ENCODE measurements at places on chromosomes 5 and 9.

DNA sequence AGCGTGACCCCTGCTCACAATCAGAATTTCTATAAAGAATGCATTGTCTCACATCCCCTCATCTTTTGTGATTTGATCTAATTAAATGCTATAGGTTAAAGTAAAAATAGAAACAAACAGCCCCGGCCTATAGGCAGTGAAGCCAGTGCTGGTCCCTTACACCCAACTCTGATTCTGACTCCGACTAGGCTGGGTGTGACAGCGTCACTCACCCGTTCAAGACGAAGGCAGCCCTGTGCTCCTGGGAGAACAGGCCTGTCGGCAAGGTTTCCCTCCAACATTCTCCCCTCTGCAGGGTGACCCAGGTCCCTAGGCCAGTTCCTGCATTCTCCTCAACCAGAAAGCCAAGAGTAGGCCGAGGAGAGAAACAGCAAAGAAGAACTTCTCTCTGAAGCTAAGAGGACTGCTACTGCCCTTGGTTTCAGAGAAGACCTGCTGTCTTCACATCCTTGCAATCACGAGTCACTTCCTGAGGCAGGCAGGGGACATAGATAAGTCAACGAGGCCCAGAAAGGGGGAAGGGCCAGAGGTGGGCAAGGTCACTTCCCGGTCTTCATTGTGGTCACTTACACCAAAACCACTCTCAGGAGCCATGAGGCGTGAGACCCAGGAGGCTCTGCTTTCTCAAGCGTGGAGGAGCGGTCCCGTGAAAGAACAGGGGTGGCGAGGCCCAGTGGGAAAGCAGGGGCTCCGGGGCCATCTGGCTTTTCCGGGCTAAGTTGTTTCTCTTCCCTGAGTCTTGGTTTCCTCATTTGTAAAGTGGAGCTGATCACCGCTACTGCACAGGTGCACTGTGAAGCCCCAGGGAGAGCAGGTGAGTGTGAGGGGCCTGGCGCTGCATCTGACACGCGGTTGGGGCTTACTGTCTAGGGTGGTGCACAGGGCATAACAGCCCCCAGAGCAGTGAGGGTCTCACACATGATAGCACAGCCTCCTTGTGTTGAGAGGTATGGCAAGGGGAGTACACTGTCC lies 200.8 kb downstream of the CRB2 start:
- DNase-seq = no peak

DNA sequence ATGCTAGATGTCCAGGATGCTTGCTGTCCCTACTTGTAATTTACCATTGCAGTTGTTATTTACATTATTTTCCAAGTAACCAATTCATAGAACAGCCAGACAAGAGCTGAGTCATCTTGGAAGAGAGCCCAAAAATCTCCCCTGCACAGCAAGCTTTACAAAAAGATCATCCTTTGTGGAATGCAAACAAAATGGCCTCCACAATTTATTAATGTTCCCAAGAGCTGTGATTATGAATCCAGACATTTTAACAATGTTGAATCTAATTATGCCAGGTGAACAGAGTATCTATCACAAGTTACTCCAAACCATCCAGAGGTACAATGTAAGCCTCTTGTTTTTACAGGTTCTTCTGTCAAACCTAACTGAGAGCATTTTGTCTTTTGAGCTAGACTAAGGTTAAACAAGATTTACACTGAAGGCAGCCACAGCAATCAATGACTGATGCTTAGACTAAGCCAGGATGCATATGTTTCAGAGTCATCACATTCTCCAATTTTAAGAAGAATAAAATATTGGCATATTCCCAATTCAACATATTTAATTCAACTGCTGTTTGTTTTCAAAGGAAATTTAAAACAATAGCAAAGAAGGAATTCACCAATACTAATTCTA lies 95.3 kb upstream of the SLC12A2 start:
- DNase-seq = no peak

- DNase-seq = no peak
Measured at GRCh38 chr5:54804086-54804485, 181.3 kb downstream of the ESM1 start.

- DNase-seq = no peak
Measured at GRCh38 chr5:169785771-169786618, 148.9 kb downstream of the DOCK2 start.

DNA sequence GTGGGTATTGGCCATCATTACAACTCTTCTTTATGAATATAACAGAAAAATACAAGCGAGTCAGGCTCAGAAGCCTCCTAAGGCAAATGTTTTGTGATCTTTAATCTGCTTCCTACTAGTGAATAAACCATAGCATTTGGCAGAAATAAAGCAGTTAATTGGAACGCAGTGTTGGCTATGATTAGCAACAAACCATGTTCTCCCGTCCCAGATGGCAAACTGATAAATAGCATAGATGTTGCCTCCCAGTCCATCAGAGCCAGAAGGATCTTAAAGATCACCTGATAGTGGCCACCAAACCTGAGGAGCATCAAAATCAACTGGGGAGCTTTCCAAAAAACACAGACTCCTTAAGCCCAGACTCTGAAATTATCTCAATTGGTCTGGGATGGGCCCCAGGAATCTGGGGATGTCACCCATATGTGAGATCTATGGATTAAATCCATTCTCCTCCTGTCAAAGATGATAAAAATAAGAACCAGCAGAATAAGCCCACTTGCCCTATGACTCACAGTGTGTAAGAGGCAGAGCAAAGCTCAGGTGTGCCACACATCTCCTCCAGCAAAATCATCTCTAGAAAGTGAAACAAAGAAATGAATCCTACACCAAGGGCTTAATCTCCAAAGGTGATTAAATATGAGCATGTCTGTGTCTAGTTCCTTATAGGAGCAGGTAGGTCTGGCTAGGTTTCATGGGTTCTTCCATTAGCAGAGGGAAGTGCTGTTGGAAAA lies 50.3 kb downstream of the APBA1 start:
- no peak for DNase-seq

GRCh38 chr5:178434851-178435250 lies 155.3 kb downstream of the COL23A1 start:
- DNase-seq = no peak

GRCh38 chr5:90329911-90330310 lies 79.6 kb downstream of the CETN3 start:
- DNase-seq = no peak
